ENCODE measurements at places on chromosomes 1 and 21. TPM values are rescaled to one million over a fixed set of nuclear protein-coding genes. Genes with fewer than 3 reads are reported as not detected.

GRCh38 chr1:220060876-220061275 is 14.6 kb upstream of the EPRS1 start:
- no peak for DNase-seq

The SPOCD1 gene
- total RNA-seq: 0.19 TPM

The HES2 gene
- total RNA-seq: not detected

The TLR5 gene
- total RNA-seq: 1.6 TPM

The SGIP1 gene
- total RNA-seq: 7.0 TPM

- no peak for DNase-seq
These were observed 194.0 kb downstream of the NRIP1 start for GRCh38 chr21:14870853-14871149.

DNA sequence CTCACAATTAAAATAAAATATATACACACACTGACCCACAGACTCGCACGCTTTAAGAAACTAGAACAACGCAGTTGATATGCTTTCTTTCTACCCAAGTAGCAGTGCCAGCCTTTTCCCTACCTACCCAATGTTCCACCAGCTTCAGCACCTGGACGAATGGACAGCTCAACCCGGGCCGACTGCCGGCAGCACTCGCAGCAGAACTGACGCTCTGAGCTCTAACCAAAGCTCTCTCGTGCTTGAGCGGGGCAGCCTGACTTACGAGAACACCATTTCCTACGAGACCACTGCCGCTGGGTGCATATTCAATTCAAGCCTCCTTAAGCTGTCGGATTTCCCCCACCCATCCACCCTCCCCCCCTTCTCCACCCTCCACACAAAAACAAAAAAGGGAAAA is 127.4 kb upstream of the DPYD start:
- peak; percentile 82 for DNase-seq

GRCh38 chr1:36109041-36109679 is 15.9 kb downstream of the COL8A2 start:
- DNase-seq: no peak
